Fibroblast of pulmonary artery (primary cell): ENCODE measurements at places on chromosomes 5 and 9.

DNA sequence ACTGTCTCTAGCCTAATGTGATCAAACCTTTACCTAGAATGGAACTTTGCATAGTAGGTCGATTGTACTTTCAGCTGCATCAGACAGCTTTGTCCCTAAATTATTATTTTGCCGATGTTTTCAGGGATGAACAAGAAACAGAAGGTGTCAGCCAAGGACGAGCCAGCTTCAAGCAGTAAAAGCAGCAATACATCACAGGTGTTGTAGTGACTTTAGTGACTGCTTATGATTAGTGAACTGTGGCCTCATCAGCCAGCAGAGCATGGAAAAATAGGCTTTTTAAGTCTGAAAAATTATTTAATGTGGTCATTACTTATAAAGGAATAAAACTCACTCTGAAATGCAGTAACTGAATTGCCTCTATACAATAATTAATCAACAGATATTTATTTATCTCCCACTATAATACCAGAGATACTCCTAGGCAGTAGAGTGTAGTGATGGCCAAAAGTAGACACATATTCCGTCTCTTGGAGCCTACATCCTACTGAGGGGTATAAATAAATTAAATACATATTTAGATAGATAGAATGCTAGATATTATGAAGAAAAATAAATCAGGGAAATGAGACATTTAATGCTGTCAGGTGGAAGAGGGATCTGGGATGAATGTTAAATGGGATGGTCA is 166.3 kb downstream of the PARP8 start:
- DNase-seq = no peak

GRCh38 chr5:146193285-146193684 is 10.1 kb upstream of the RBM27 start:
- peak; percentile 28 for DNase-seq

DNA sequence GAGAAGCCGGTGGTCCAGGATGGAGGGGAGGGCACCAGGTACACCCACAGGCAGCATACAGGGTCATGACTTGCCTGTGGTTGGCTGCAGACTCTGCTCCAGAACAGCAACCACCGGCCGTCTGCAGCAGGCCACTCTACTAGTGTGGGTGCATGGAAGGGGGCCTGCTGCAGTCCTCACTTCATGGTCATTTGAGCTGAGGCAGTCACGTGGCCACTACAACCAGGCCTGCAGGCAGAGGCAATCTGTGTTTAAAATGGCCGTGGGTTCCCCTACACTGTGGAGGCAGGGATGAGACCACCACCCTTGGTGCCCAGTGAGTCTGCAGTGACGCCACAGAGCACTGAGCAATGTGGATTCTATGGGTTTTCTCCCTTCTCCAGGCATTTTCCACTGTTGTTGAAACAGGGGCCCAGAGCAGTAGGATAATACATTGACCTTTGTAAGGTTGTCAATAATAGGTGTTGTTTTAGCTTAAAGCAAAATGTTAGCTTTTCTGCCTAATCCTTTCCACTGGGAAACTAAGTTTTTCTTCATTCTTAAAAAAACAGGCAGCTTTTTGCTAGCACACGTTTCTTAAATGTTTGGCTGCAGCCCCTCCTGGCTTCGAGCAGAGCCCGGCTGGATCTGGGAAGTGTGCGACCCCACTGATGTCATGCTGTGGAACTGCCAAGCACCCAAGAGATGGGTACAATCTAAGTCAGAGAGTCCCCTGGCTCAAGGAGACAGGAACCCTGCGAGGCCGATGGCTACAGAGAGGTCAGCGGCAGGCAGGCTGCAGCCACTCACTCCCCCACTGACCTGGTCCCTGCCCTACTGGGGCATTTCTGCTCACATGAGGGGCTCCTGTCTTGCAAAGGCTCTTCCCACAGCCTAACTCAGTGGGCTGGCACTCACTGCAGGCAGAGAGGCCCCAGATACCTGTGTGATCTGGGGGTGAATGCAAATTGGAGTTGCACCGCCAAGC is 21.2 kb downstream of the GADD45G start:
- no peak for DNase-seq

- DNase-seq = no peak
Observed at GRCh38 chr9:110799396-110799795, 130.8 kb downstream of the MUSK start.

DNA sequence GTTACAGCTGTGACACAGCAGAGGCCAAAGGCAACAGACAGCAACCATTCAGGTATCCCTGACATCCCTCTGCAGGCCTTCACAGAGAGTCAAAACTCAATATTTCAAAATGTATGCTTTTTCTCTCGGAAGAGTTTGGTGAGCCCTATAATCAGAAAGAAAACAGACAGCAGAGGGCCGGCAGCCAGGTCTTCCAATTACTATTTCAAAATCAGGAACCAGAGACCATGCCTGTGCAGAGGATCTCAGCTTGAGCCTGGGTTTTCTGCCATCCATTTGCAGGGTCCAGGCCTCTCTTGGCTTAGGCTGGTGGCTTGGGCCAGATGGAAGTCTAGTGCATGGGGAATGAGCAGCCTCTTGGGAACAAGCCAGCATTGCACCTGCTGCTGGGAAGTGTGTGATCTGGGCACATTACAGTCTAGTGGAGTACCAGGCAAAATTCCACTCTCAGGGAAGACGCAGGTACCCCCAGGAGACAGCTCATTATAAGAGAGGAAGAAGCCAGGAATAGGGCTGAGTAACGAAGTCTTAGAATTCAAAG is 231.3 kb downstream of the ENC1 start:
- no peak for DNase-seq

DNA sequence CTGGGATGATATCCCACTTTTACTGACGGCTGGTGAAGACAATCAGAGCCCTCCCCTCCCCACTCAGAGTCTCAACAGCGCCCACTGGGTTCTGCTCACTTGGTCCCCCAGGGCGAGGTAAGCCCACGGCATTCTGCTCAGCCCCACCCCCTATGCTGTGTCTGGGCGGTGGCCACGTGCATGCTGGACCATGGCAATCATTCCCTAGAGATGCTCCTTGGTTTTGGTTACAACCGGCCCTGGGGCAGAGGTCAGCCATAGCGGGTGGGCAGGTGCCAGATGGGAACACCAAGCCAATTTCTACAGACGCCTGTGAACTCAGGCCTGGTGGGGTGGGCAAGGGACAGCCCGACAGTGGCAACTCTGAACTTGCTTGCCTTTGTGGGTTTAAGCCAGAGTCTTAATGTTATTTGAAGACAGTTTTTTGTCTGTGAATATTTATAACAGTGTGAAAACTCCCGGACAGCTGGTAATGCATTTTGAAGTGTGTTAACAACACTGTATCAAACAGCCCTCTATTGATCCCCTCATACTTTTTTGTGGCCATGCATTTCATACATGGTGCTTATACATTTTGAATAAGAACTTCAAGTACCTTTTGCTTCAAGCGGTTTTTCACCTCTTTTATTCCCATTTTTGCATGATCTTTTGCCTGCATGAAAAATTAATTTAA is 94.2 kb downstream of the CRB2 start:
- no peak for DNase-seq

DNA sequence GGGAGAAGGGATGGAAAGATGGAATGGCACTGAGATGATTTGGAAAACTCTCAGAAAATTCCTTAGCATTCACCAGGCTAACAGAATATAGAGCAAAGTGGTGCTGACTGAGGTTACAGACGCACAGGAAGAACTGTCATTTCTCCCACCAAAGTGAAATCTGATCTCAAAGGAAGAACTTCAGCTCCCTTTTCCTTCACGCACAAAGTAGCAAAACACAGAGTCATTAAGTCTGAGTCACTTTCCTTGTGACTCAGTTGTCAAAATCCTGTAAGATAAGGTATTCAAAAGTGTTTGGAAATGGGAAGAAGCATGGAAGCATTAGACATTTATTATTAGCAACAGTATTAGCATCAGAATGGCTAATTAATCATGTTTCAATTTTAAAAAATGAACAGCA is 11.7 kb downstream of the MPDZ start:
- peak; percentile 96 for DNase-seq

GRCh38 chr9:114908104-114908622 is 22.2 kb downstream of the TNFSF8 start:
- DNase-seq = no peak

GRCh38 chr5:173915310-173916014 is 27.3 kb downstream of the CPEB4 start:
- DNase-seq = no peak

- no peak for DNase-seq
Observed at GRCh38 chr9:132943651-132944293, 644 bp downstream of the TSC1 start.

GRCh38 chr5:122141751-122142150 is 12.4 kb downstream of the ZNF474 start:
- peak; percentile 21 for DNase-seq

- peak; percentile 0 for DNase-seq
Observed at GRCh38 chr9:22813529-22813928, 366.9 kb downstream of the DMRTA1 start.

- no peak for DNase-seq
Observed at GRCh38 chr9:87593359-87593980, 95.8 kb downstream of the DAPK1 start.

DNA sequence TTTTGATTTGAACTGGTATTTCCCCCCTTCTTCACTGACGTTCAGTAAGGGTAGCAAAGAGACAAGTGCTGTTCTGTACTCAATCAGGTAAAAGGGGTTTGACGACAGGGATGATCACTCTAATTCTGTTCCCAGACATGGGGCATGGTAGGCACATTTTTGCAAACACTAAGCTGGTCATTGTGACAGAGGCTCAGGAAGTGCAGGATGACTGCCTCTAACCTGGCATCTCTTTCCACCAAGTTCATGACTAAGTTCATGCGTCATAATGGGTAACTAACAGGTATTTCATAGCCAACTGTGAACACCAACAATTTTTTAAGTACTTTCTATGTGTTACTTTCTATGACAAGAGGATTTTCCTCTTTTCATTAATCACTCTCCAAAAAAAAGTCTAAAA is 166.5 kb downstream of the MAPKAP1 start:
- DNase-seq = no peak

DNA sequence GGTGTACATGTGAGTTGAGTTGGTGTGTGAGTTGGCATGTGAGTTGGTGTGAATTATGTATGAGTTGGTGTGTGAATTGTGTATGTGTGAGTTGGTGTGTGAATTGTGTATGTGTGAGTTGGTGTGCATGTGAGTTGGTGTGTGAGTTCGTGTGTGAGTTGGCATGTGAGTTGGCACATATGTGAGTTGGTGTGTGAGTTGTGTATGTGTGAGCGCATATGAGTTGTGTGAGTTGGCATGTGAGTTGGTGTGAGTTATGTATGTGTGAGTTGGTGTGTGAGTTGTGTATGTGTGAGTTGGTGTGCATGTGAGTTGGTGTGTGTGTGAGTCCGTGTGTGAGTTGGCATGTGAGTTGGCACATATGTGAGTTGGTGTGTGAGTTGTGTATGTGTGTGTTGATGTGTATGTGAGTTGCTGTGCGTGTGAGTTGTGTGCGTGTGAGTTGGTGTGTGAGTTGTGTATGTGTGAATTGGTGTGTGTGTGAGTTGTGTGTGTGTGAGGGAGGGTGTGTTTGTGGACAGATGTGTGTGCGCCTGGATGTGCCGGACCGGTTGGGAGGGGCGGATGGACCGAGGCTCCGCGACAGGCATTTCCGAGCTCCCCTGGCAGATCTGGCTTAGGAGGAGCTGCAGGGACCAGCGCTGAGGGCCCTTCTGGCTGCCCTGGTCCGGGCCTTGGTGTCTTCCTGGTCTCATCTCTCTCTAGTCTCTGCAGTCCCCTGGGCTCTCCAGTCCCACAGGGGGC is 162.5 kb upstream of the IER5L start:
- DNase-seq = no peak

DNA sequence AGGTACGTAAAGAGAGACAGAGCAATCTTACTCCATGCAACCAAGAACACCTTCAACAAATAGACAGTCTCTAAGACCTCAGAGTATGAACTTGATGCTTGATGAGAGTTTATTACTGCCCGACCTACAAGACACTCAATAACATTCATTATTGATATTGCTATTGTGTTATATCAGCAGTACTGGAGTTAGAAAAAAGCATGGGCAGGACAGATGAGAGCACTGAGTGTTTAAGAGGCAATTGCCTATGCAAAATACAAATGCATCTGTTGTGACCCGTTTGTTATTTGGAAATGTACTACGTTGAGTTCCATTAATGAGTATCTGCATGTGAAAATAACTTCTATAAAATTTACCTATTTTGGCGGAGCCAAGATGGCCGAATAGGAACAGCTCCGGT is 8.1 kb upstream of the MARCOL start:
- DNase-seq = no peak

GRCh38 chr5:158456756-158457155 is 597.8 kb upstream of the CLINT1 start:
- DNase-seq = peak; percentile 74

GRCh38 chr5:122300374-122300773 is 11.7 kb upstream of the SNCAIP start:
- DNase-seq = no peak

DNA sequence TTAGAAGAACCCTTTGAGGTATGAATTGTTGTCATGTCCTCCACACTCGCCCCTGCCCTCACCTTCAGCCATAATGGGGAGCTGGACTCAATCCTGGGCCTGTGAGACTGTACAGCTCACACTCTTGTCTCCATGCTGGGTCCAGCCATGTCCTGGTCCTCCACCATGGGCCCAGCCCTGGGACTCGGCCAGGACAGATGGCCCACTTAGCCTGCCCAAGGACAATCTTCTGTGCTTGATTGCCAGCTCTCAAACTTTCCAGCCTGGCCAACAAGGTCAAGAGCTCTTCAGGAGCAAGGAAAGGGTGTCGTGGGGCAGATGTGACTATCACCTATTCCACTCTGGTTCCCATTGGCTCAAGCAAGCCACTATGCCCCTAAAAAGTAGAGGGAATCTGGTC is 90.8 kb downstream of the HRH2 start:
- DNase-seq = no peak

DNA sequence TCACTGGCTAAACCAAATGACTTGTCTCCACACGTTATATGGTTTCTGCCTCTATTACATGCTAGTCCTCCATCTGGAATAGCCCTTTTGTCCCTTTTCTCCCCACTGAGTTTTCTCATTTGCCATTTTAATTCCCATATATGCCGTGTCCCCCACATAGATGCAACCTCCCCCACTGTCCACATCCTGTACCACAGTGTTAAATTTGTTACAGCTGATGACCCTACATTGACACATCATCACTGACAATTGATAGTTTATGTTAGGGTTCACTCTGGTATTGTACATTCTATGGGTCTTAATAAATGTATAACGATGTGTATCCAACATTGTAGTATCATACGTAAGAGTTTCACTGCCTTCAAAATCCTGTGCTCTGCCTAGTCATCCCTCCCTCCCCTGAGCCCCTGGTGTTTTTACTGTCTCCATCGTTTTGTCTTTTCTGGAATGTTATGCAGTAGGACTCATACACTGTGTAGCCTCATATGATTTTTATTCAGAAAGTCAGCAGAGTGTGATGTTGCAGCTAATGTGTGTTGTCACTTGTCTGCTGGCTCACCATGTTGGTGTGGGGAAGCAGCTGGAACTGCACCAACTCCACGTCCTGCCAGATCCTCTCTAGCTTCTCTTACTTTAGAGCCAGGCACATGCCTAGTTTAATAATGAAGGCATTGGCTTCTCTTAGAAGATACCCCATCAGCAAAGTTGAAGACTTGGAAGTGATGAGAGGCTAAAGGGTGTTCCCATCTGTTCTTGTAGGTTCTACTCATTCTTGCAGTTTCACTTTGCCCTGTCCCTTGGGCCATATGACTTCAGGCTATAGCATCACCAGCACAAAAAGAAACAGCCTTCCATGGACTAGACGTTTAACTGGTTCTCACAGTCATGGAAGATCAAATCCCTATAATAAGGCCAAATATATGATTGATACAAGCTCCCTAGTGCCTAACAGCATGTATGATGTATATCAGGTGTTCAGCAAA is 30.2 kb downstream of the LRRC70 start:
- DNase-seq = no peak
